Cortex of kidney (tissue), 1 donor: ENCODE measurements at places on chromosomes 2 and 18.

- DNase-seq, result no peak
Observed at GRCh38 chr2:152222975-152223637, 47.5 kb upstream of the STAM2 start.

- DNase-seq, result no peak
Observed at GRCh38 chr2:37585295-37585908, 86.0 kb downstream of the CDC42EP3 start.

- DNase-seq, result no peak
Observed at GRCh38 chr2:228828397-228828796, 442.7 kb downstream of the PID1 start.

DNA sequence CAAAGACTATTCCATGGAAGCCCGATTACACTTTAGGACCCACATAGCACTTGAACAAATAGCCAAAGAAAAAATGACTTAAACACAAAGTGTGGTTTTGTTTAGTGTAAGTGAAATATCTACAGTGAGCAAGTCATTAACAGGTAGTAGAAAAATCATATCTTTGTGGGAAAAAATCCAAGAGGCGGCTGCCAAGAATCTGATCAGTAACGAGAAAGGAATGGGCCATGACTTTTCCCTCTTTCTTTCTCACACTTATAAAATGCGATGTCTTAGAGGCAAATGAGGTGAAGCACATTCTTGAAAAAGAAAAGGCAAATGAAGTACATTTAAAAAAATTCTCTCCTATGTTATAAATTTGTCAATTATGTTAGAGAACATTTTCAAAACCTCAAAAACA is 12.9 kb upstream of the GEMIN6 start:
- DNase-seq, result no peak

DNA sequence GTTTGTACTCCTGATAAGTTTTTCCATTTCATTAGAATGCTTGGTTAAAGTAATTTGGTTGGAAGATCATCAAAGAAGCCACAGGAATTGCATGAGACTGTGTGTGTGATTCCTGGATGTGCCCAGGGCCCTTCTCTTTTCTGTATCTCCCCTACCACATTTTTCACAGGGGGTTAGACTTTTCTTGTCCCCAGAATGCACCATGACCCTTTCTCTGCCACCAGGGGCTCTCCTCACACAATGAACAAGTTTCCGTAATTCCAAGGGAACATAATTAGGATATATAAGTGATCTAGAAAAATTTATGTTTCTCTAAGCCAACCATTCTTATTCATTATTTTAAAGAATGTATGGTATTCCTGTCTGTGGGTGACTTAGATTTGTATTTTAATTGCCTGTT is 291.8 kb downstream of the NEDD4L start:
- no peak for DNase-seq

GRCh38 chr2:94986392-94986963 is 39.0 kb upstream of the MAL start:
- DNase-seq, result no peak

DNA sequence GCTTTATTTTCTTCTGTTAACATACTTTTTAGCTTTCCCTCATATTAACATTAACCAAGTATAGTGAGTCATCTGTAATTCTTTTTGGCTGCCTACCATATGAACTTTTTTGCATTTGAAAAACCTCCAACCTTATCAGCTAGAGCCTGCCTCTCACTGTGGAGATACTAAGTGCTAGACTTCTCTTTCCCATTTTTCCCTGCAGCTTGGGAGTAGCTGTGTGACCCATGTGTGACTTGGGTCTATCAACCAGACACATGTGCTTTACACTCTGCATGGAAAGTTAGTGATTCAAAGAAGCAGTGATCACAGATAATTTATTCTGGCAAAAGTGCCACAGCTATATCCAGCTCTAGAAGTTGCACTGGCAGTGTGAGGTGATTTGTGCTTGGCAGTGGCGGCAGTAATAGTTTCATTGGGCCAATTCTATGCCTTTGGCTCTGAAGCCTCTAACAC is 36.3 kb downstream of the PREPL start:
- DNase-seq, result no peak

DNA sequence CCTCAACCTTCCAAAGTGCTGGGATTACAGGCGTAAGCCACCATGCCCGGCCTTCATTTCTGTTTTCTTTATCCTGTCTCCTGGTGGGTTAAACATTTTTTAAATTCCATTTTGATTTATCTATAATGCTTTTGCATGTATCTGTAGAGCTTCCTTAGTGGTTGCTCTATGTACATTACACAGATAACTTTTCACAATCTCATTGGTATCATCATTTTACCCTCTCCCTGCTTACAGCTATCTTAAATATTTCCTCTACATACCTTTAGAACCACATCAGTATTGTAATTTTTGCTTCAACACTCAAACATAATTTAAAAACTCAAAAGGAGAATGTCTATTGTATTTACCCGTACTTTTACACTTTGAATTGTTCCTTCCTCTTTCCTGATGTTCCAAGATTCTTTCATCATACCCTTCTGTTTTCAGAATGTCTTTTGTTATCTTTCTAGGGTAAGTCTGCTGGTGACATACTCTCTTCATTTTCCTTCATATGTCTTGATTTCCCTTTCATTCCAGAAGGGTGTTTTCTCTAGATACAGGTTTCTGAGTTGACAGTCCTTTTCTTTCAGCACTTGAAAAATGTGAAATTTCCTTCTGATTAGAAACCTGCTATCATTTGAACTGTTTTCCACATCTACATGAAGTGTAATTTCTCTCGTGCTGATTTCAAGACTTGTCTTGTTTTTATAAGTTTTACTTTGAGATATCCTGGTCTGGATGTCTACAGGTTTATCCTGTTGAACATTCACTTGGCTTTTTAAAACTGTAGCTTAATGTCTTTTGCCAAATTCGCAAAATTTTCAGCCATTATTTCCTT is 21.9 kb downstream of the PPP3R1 start:
- DNase-seq, result no peak

DNA sequence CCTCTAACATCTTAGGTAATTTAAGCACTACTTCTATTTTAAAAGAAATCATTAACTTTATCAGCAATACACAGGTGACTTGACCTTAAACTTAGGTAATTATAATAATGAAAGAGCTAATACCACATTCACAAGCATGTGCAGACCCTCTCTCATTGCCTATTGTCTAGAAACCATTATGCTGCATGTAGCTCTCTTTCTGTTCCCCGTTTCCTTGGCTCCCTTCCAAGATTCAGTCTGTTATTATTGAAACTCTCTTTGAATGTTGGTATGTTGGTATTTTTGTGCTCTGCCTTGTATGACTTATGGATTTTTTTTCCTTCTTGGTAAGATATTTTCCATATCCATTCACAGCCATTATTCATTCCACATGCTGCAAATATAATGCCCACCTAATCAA is 201.2 kb downstream of the CDCA7 start:
- no peak for DNase-seq

GRCh38 chr18:316393-316792 is 48.5 kb upstream of the THOC1 start:
- no peak for DNase-seq

- no peak for DNase-seq
Observed at GRCh38 chr2:114005110-114005783, 115.4 kb downstream of the ACTR3 start.

GRCh38 chr2:232860593-232861241 is 9.3 kb upstream of the SNORC start:
- no peak for DNase-seq

DNA sequence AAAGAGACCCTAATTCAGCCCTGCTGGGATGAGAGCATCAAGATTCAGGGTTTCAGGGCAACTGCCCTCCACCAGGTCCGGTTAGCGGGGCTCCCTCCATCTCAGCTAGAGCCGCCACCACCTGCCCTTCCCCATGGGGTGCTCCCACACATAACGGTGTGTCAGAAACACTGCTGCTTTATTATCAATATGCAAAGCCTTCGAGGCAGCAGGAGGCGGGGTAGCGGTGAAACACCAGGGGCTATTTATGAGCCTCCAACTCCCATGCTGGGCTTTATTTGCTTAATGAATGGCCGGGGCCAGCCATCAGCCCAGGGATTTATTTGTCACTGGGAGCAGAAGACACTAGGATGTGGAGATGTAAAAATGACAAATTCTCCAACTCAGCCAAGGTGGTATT is 109.8 kb downstream of the GALNT14 start:
- no peak for DNase-seq

GRCh38 chr2:120476141-120476540 is 130.2 kb downstream of the INHBB start:
- DNase-seq, result no peak

DNA sequence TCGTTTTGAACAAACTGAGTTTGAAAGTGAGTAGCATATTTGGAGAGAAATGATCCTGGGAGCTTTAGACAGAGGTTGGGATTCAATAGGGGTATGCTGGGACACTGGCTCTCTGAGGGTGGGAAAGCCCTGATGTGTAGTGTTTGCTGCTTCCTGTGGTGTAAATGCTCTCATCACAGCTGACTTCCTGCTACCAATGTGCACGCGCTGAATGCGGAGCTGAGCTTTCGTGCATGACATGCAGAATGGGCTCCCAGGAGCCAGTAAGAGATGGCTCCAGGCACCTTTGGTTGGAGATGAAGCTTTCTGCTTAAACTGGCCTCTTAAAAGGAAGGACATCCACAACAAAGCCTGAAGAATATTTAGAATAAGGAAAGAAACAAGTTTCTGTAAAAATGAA is 224.1 kb upstream of the CCDC150 start:
- no peak for DNase-seq

DNA sequence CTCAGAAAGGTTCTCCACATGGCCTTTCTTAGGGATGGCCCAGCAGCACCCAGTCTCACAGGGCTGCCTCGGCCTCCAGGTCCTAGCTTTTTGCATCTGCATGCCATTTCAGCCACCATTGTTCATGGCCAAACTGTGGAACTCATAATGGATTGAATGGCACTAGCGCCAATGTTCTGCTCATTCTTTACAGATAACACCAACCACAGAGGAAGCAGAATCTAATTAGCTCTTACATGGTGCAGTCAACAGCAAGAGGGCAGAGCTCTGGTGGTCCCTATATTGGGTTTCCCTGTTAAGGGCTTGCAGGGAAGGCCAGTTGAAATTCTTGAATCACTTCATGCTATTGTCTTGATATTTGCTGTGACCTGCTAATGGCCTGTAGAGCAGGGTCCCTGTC is 45.6 kb downstream of the ARL4C start:
- no peak for DNase-seq

DNA sequence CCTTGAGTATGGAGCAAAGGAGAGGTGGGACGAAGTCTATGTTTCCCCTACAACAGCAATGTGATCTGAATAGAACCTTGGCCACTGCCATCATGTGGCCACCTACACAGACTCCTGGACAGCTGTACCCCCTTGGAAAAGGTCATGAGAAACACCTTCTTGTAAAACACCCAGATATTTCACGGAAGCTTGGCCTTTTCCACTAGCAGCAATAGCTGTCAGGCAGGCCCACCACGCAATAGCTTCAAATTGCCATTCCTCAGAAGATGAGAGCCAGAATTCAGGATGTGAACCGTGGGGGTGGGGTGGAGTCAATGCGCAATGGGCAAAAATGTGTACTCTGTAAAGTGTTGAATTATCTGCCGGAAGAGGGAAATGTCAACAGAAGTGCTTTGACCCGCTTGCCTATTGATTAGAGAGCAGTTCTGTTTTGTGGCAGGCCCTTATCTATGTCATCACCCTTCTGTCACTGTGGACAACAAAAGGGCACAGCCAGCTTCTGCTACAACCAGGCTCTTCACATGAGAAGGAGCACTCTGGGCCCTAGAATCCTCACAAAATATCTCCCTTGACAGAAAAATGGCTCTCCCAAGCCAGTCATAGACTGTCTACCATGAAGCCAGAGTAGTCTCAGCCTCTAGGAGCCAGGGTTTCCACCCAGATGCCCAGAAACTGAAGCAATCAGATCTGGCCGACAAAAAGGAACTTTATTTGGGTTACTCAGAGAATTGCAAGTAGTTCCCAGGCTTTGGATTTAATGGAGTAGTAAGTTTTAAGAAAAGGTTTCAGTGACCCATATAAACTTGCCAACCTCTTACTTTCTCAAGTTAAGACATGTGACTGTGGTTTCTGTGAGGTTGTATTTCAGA is 9.5 kb downstream of the INPP1 start:
- no peak for DNase-seq

GRCh38 chr2:144194326-144195071 is 325.4 kb downstream of the ZEB2 start:
- DNase-seq, result no peak

GRCh38 chr2:151243468-151243867 is 18.2 kb downstream of the RBM43 start:
- no peak for DNase-seq

DNA sequence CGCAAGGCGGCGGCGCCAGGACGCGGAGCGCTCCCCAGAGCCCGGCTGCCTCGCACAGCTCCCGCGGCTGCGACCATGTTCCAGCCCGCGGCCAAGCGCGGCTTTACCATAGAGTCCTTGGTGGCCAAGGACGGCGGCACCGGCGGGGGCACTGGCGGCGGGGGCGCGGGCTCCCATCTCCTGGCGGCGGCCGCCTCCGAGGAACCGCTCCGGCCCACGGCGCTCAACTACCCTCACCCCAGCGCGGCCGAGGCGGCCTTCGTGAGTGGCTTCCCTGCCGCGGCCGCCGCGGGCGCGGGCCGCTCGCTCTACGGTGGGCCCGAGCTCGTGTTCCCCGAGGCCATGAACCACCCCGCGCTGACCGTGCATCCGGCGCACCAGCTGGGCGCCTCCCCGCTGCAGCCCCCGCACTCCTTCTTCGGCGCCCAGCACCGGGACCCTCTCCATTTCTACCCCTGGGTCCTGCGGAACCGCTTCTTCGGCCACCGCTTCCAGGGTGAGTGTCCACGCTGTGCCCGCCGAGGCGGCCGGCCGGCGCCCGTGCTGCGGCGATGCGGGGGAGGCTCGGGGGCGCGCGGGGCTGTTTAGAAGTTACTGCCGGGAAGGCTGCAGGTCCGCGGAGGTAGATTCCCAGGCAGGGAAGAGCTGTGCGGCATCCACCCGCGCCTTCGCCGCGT is 696 bp downstream of the EMX1 start:
- no peak for DNase-seq

- no peak for DNase-seq
Observed at GRCh38 chr2:239264838-239265651, 135.8 kb downstream of the HDAC4 start.

GRCh38 chr2:221415789-221416188 is 156.3 kb downstream of the EPHA4 start:
- no peak for DNase-seq

DNA sequence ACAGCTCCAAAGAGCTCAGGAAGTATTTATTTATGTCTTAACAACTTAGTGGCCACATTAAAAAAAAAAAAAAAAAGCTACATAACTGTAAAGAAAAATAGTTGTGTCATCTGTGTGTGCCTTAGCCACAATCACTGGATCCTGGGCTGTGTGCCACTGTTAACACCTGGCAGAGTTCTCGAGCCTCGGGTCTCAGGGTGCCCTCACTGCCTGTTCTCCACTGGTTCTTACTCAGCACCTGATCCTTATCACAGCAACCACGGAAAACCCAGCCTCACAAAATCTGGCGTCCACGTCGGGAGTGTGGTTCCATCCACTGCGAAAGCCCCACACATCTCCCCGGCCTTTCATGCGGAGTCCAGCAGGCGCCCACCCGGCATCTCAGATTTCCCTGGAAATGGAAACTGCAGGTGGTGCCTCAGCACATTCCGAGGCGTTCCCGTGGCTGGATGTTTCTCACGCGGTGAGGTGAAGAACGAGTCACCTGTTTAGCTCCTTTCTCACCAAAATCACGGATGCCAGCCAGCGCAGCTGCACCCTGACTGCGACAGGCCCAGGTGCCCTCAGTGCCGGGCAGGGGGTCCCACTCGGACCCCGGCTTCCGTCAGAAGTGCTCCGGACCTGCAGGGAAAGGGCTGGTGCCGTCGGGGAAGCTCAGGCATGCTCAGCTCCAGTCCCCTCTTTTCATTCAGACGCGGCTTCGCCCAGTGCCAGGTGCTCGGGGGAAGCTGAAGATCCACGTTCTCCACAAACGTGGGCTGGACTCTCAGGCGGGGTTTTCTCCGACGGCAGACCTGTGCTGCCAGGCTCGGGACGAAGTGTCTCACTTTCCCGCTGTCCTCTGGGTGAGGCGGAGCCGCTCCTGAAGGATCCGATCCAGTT is 198.7 kb upstream of the SALL3 start:
- no peak for DNase-seq
